ENCODE measurements at places on chromosomes 3 and 15.

DNA sequence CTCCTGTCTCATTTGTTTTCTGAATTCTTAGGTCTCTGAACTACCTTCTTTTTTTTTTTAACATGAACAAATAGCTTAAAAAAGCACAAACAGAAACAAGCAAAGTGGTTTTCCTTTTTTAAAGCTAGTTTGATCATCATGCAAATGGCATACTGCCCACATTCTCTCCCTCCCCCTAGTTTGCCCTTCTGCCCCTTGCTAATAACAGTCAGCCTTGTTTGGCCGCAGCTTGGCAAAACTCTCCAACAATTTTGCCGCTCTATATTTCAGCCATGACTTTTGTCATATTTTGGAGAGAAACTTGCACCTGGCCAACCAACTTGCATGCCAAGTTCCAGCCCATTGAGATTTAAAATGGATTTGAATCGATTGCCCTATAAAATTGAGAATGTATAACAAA is 666.0 kb upstream of the NR2F2 start:
- no peak for DNase-seq

DNA sequence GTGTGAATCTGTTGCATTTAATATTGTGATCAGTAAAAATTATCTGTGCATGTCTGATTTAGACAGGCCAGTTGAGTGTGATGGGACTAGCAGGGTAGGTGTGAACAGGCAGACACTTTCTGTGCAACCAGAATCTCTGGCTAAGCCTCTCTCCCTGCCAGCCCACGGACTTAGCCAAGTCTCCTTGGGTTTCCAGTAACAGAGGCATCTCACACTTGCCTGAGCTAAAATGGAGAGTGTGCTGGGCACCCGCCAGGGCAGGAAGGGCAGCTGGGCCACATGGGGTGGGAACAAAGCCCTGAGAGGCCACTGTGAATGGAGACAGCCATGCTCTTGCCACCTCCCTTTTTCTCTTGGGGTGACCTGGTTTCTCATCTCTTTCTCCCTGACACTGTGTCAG is 12.5 kb upstream of the RPS27L start:
- no peak for DNase-seq

GRCh38 chr15:70530906-70531305 is 232.5 kb downstream of the UACA start:
- DNase-seq = no peak

GRCh38 chr15:33959844-33960548 is 8.3 kb upstream of the CHRM5 start:
- DNase-seq = no peak

DNA sequence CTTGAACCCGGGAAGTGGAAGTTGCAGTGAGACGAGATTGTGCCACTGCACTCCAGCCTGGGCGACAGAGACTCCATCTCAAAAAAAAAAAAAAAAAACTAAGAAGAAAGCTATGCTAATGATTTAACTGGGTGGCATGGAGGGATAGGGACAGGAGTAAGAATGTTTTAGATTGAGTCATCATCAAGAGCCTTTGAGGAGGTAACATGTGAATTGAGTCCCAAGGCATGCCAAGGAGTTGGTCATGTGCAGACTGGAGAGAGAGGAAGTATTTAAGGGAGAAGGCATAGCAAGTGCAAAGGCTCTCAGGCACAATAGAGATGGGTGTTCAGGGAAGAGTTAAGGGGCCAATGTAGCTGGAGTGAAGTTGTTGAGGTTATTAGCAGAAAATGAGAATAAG is 9.1 kb downstream of the BNC1 start:
- DNase-seq = no peak

DNA sequence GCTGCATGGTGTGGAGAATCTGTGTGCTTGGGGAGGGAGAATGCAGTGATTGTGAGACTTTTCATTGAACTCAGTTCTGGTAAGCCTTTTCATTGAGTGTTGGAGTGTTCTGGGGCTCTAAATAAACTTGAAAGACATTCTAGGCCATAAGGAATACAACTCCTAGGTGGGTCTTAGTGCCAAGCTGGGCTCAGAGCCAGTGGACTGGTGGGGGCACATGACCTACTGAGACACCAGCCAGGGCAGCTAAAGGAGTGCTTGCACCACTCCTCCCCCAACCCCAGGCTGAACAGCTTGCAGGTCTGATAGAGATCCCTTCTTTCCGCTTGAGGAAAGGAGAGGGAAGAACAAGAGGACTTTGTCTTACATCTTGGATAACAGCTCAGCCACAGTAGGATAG is 21.7 kb upstream of the KPNA4 start:
- DNase-seq = no peak

DNA sequence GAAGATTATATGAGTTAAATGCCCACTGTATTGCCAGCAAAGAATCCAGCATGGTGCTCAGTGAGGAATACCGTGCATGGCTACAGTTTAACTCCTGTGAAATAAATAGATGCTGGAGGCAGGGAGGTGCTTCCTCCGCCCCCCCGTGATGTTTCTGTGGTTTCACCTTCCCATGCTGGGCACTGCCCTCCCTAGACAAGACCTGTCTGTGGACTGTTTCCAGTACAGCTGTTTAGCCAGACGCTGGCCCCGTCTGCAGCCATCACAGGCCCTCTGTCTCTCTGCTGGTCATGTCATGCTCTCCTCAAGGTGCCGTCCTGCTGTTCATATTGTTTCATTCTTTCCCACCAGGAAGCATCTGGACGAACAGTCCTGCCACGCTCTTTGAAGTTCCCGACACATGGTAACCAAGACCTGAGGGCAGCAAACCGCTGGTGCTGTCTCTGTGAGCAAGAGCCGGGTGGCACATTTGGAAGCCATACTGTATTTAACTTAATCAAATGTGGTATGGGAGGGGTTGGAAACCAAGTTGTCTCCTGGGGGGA is 31.4 kb downstream of the GOLGA8S start:
- DNase-seq = no peak

GRCh38 chr3:143224716-143225115 is 105.1 kb downstream of the CHST2 start:
- no peak for DNase-seq

DNA sequence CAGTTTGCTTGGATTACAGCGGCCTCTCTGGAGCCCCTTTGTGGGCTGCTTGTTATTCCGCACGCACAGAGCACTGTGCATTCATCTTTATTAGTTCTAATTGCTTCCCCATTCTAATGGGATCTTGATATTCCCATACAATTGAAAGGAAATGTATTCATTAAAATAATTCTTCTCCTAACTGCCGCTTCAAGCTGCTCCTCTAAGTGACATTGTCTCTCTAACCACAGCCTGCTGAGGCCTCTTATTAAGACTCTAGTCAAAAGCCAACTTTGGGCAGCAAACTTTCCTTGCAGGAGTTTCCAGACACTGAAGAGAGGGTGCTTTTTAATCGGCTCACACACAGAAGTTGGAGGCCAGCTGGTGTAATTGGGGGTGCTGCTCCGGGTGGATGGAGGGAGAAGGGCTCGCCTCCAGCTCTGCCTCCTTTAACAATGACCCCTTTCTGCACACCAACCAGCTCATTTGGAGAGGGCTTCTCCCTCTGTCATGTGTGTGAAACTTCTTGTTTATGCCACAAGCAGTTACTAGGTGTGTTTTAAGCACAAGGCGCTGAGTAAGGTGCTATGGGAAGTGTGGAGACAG is 5.6 kb upstream of the MAGEF1 start:
- DNase-seq = no peak

- DNase-seq = no peak
Measured at GRCh38 chr3:186098740-186099139, 10.1 kb downstream of the ETV5 start.

GRCh38 chr15:47718497-47719437 is 1.5 kb downstream of the SEMA6D start:
- DNase-seq = no peak

- no peak for DNase-seq
Measured at GRCh38 chr3:66165660-66166059, 55.1 kb upstream of the SLC25A26 start.

DNA sequence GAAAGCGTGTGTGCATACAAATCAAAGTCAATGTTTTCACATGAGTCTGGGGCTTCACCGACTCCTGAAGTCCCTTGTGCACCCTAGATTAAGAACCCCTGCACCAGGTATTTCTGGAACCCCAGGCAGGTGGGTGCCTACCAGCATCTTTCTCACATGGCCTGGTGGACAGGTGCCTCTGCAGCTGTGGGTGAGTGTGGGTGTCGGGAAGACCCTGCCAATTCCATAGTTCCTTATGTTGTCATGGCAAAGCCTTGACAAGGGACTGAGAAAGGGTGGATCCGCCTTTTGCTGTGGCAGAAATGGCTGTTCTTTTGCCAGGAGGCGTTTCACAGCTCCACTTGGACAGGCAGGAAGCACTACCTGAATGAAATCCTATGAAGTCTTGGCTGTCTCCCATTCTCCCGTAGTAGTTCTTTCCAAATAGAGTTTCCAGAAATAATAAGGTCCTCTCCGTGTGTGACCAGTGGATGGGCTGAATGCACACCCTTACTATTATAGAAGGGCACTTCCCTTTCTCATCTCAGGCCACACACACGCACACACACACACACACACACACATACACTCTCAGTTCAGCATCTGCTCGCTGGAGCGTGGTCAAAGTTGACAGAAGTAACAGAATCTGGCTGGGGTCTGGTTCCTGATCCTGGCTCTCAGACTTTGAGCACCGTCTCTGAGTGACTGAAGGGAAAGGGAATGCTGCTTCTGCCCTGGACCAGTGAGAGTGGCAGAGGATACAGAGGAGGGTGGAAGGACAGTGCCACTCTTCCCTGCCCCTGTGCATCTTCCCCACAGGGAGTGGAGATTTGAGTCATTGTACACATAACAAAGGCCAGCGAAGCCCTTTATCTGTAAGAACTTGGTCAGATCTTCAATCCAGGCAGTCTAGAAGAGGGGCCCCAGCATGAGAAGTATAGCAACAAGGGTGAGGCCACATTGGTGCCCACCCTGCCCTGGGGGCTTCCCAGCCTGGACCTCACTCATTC is 38.7 kb downstream of the PDIA5 start:
- DNase-seq = peak; percentile 79

GRCh38 chr3:159734681-159735080 is 254.0 kb upstream of the IL12A start:
- DNase-seq = no peak

GRCh38 chr3:57331078-57331610 is 38.7 kb upstream of the ASB14 start:
- no peak for DNase-seq

- no peak for DNase-seq
Measured at GRCh38 chr3:173138026-173138425, 3.0 kb downstream of the SPATA16 start.

GRCh38 chr3:44924457-44925084 is 50.2 kb downstream of the TGM4 start:
- DNase-seq = no peak

DNA sequence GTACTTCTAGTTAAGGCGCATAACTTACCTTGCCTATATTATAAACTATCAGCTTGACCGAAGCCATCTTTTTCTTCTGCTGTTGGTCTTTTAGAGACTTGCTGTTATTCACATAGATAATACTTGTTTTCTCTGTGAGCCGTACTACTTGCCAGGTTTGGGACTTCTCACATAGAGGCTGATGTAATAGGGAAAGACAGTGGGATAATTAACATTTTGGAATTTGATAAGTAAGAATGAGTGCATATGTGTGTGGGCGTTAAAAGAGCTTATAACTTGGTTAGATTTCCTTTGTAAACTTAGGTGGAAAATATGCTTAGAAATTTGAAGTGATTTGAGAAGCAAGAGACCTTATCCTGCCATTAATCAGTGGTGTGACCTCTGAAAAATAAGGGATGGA is 47.8 kb downstream of the FNDC3B start:
- DNase-seq = no peak

DNA sequence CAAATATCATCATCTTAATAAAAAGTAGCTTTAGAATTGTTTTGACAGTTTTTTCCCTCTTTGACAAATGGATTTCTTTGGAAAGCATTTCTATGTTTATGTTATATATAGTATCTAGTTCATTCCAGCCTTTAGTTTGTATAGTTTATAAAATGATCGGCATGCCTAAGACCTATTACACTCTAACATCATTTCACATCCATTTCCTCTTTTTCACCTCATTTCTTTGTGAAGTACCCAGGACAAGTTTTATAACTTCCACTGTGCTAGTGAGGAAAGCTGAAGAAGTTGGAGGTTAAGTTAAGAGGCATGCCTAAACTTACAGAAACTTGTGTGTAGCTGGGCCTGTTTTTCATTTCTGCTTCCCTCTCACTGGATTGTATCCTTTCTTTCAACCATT is 178.4 kb downstream of the TP63 start:
- no peak for DNase-seq

DNA sequence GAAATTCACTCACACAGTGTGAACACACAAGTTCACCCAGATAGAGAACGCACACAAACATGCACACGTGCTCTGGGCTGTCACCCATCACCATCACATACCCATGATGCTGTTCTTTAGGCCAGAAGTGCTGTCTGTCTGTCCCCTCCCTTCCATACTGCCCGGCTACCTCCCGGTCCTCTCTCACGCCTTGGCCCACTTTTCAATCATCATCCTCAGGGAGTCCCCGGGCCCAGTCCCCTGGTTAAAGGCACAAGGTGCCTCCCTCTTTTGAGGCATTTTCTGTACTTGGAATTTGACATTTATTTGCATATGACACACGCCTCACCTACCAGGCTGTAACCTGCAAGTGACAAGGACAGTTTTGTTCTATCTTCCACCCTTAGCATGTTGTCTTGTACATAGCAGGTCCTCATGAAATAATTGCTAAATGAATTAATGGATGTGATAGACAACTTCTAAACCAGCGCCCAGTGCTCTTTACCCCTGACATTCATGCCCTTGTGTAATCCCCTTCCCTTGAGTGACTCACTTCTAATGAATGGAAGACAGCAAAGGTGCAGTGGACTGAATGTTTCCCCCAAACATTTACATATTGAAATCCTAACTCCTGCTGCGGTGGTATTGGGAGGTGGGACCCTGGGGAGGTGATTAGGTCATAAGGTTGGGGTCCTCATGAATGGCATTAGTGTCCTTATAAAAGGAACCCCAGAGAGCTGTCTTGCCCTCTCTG is 73.9 kb upstream of the ADPGK start:
- DNase-seq = no peak

DNA sequence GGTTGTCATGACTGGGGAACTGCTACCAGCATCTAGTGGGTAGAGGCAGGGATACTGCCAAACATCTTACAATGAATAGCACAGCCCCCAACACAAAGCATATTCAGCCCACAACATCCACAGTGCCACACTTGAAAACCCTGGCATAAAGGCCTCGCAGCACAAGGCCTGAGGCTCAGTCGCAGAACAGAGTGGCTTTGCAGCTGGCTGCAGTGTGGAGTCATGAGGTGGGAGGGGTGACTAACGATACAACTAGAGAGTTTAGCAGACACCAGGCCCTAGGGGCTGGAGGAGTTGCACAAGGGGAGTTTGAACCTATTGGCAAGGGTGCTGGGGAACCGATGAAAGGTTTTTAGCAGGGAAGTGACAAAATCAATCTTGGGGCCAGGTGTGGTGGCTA is 32.1 kb downstream of the GRK7 start:
- no peak for DNase-seq

GRCh38 chr3:147406028-147406931 is at the start of gene ZIC4:
Gene ZIC4 (minus strand): TSS chr3:147406543. CDS start chr3:147402797, 3,746 bp downstream.
- DNase-seq = no peak

GRCh38 chr15:92586383-92586942 is 69.1 kb downstream of the FAM174B start:
- no peak for DNase-seq
